ENCODE measurements at places on chromosomes 4 and X.
A peak's percentile ranks its signal among the peaks of the same experiment; 100 is the strongest.

DNA sequence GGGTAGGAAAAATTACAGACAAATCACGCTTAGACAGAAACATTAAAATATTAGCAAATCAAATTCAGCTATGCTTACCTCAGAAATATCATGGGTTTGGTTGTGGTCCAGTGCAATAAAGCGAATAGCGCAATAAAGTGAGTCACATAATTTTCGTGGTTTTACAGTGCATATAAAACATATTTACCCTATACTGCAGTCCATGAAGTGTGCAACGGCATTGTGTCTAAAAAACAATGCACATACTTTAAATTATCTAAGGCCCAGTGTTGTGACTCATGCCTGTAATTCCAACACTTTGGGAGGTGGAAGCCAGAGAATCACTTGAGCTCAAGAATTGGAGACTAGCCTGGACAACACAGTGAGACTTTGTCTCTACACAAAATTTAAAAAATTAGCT is 195.7 kb upstream of the IL1RAPL1 start:
- DNase-seq: no peak

- DNase-seq: peak; percentile 63
Measured at GRCh38 chr4:40842318-40842717, 92.6 kb downstream of the NSUN7 start.

GRCh38 chrX:154981116-154981411 is 41.5 kb downstream of the F8 start:
- DNase-seq: no peak

DNA sequence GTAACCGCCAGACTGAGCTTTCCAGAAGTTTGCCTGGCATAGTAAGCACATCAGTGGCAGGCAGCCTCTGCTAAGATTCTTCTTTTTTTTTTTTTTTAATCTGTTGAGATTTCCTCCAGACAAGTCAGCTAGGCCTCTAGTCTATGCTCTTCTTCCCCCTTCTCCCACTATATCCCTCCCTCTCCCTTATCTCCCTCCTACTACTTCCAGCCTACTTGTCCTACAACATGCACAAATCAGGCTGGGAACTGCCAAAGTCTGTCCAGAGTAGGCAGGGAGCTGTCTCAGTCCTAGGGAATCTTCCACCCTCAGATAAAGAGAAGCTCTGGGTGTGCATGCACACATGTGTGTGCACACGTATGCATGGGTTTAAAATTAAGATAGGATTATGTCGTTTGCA is 49.7 kb upstream of the ARMCX2 start:
- no peak for DNase-seq

DNA sequence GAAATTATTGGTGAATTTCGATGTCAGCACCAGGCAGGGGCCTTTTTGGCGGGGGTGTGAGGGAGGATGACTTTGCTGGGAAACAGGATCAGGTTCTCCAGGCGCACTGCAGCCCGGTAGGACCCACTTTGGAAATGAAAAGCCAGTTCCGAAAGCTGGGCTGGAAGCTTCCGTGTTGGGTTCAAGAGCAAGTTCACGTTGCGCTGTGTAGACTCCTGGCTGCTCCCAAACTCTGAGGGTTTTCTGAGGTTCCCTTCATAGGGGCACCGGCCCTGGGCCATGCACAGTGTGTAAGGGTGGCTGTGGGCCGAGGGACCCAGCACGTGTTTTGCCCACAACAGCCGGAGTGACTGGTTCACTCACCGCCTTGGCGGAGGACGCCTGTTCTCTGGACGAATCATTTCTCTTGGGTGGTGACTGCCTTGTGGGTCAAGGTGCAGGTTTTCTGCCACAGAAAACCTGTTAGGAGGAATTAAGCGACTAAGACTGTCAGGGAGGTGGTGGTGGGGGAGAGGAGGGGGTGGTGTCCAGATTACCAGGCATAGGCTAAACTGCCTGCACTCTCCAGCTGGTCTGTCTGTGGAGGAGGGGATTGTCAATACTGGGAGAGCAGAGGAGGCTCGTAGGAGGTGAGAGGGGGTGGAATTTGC is 8.0 kb downstream of the SHOX start:
- DNase-seq: no peak

GRCh38 chrX:129653971-129654651 is 645 bp downstream of the APLN start:
- DNase-seq: peak; percentile 54

DNA sequence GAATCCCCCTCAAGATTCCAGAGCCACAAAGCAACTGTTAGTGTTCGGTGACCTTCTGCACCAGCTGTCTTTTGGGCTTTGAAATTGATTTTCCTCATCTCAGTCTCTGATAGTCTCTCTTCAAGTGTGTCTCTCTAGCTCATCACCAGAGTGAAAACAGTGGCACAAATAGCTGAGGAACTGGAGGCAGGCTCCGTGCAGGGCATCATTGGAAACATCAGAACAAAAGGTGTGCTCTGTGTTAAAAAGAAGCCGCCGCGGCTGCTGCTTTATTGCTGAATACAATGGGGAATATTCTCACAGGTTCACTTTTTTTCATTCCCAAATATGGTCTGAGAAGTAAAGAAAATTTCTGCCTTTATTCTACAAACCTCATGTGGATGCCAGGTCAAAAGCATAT is 297.5 kb downstream of the DCTD start:
- DNase-seq: no peak

DNA sequence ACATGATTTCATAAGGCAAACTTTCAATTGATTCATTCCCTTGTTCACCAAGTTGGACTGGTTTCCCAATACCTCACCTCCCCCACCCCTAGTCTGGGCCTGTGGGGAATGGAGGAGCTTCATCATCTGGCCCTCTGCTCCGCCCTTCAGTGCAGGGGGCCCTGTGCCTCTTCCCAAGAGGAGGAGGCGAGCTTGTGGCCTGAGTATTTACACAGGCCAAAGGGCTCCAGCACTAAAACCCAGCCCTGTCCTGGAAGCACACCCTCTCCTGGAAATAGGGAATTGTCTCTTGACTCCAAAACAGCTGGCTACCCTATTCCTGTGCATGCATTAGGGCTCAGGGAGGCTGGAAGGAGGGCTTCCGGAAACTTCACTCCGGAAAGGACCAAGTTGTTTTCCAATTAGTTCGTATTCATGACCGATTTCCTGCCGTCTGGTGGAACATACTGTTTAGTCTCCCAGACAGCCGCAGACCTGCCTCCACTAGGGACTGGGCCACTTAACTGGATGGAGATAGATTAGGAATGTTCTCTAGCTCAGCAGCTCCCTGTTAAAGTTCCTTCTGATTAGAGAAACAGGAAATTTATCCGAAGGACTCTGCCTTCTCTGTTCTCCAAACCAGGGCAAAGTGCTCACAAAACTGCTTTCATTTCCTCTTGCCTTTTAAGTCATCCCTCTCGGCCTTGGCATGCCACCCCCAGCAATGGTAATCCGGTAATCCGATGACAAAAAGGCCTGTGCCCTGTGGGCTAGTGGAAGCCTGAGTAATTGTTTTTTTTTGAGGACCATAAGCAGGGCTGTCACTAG is 5.8 kb downstream of the SRPX2 start:
- DNase-seq: no peak

GRCh38 chrX:9647431-9647830 is 118.2 kb downstream of the GPR143 start:
- DNase-seq: no peak

GRCh38 chrX:44012484-44013096 is 39.4 kb upstream of the NDP start:
- DNase-seq: no peak

DNA sequence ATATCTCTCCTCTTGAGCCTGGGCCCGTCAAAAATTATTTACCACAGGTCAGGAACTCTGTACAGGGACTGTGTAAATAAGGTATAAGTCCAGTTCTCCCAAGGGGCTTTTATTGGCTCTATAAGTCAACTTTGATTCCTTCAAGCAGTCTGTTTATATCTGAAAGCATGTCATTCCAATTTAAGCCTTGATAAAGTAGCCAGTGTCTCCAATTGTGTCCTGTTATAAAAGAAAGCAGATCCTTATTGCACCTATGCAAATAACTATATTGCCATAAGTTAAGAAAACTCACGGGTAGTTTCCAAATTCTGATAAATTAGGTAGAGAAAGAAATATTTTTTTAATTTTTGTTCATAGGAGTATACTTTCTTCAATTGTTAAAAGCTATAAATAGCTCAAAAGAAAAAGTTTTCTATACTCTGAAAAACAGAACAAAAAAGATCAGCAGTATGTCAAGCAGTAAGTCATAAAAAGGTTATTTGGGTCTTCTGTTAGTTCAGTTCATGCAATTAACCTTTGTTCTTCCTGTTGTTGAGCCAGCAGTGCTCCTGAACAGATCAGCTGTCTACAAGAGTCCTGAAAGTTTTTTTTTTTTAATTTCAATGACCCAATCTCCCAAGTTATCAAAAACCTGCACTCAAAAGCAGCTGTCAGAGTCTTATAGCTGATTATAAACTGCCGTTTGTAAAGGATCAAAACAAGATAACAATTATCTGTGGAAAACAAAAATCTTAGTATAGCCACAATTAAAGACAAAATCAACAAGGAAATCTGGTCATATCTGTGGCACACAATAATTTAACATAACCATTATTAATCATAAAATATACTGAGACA is 178.4 kb upstream of the GALNT7 start:
- DNase-seq: no peak

DNA sequence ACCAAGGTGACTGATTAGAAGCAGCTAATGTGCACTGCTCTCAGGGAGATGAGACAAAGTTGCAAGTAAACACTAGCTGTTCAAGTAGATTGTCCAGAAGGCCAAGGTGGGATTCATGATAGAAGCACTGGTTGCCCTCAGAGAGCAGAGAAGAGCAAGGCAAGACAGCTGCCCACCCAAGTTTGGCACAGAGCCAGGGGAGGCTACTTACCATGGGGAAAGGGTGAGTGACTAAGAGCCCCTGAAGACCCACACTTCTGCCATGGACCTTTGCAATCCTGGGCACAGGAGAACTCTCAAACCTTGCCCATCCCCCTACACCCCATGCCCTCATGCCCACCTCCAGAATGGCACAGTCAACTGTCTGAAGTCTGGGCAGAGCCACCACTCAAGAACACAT is 68.3 kb downstream of the SPIN4 start:
- DNase-seq: no peak

GRCh38 chr4:124181039-124181438 is 531.5 kb downstream of the ANKRD50 start:
- no peak for DNase-seq

- no peak for DNase-seq
Measured at GRCh38 chr4:156330436-156331031, 376.9 kb upstream of the CTSO start.

DNA sequence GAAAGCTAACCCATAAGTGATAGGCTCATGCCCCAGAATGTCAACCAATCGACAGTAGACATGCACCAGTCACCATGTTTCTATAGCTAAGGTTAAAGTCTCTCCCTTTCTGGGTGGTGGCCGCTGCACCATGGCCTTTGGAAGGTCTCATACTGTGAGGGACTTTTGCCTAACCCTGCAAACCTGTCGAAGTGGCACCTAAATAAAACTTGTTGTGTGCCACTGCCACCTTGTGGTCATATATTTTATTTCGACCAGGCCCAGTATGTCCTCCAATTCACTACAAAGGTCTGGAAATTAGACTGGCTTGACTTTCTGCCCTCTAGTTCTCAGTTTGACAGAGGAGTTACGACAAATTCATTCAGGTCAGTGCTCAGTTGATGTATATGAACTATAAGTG is 163.1 kb downstream of the SMARCA1 start:
- peak; percentile 49 for DNase-seq

DNA sequence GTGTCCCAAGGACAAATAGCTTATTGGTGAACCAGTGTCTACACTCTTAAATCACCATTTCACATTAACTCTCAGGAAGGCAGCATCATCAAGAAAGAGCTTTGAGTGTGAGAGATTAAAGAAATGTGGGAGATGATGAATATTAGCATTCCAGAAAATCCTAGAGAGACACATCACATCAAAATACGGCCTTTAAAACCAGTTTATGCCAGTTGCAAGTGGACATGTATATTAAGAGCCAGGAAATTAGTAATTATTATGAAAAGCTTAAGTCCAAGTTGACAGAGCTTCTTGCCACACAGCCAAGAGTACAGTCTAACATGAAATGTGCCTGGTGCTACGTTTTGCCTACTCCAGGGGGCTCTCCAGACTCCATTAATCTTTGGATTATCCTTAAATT is 503.0 kb upstream of the BOD1L1 start:
- DNase-seq: no peak

DNA sequence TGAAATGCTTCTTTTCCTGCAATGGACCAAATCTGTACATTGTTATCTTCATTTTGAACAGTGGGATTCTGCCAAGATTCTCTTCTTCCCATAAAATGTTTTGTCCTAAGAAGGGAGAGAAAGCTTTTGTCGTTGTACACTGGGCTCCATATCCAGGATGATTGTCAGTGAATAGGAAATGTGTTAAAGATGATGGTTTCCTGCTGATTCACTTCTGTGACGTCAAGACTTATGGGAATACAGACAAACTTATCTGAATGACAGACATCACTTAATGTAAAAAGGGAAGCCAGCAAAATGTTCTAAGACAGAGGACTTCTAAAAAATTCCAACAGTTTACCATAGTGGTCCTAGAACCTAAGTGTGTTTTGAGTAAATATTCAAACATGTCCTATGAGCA is 53.7 kb upstream of the HPF1 start:
- no peak for DNase-seq

GRCh38 chr4:47914926-47915237 is 499 bp upstream of the NFXL1 start:
- no peak for DNase-seq

DNA sequence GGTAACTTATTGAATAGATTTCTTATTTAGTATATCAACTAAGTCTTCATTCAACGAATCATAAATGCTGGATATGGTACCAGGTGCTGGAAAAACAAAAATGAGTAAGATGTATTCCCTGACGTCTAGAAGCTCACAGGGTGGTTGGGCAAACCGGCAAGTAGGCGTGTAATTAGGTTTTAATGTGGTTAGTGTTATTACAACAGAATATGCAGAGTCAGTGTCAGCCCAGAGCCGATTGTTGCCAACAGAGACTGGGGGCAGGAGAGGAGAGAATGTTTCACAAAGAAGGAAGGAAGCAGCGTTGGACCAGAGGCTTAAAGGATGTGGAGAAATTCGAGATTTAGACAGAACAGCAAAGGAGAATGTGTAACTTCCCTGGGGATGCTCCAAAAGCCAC is 111.7 kb downstream of the TENM3 start:
- no peak for DNase-seq

GRCh38 chrX:74509989-74510388 is 88.7 kb downstream of the SLC16A2 start:
- DNase-seq: no peak

GRCh38 chr4:113474017-113474416 is 287.5 kb downstream of the CAMK2D start:
- DNase-seq: no peak

DNA sequence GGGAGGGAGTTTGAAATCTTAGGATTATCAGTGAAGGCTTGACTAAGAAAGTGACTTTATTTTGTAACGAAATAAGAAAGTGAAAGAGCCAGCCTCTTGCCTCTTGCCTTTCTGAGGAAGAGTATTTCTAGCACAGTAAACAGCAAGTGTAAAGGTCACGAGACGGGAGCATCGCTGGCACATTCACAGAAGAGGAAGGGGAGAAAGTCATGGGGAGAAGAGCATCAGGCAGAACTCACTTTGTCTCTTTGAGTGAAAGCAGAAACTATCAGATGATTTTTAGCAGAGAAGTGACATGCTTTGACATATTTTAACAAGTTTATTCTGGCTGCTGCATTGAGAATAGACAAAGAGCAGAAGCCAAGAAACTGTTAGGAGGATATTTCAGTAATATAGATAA is 313.8 kb downstream of the CAMK2D start:
- DNase-seq: no peak

Measured in NCI-H1092 treated with DMSO at 0.1 percent for 48 hours (cell line).